ENCODE measurements at places on chromosomes 6 and 20.

GRCh38 chr6:151808371-151809241 lies 1.1 kb downstream of the ESR1 start:
- no peak for ATAC-seq

DNA sequence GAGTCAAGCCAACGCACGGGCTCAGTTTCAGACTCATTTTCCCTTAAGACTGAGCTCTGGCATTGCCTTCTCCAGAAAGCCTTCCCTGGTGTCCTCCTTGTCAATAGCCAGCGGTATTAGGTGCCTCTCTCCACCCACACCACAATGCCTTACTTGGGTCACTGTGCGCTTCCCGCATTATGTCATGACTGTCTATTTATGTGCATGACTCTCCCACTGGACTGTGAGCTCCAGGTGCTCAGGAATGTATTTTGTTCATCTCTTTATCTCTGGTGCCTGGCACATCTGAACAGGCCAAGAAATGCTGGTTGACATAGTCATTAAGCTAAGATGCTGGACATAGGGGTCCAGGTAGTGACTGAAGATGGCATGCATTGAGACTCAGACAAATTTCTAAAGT lies 42.7 kb downstream of the DAAM2 start:
- no peak for ATAC-seq

- ATAC-seq, result no peak
Observed at GRCh38 chr6:155985660-155986138, 530.1 kb upstream of the NOX3 start.

DNA sequence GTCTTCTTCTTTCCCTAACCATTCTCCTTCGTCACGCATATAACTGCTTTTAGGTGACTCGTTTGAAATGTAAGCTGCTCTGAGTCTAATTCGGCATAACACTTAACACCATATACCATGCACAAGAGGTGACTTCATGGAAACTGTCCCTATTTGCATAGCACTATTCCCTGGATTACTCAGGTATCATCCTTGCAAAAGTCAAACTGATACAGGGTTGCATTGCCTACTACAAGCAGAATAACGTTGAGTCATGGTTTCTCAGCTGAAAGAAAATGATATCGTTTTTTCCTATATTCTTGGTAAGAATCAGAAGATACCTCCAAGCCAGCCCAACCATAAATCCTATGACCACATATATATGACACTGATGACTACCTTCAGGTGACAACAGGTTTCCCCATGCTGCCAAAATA lies 227.5 kb downstream of the ATXN1 start:
- peak; percentile 96 for ATAC-seq

- ATAC-seq, result peak; percentile 2
Observed at GRCh38 chr6:107488875-107489635, 862 bp upstream of the SOBP start.

DNA sequence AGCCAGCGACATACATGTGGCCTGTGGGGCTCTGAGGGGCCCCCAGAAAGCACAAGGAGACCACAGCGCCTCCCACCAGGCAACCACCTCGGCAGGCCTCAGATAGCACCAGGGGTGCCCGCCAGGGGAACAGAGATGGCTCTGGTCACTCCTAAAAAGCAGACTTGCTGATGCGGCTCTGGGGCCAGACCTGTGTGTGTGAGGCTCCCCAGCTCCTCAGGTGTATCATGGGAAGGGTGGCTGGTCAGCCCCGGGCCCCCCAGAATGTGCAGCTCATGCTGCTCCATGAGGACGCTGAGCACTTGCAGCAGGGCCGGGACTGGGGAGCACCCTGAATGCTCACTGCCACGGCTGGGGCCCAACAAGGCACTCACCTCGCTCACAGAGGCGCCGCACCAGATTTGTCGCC lies 60.2 kb downstream of the PYGB start:
- no peak for ATAC-seq

GRCh38 chr20:35899064-35899463 lies 55.2 kb downstream of the SCAND1 start:
- ATAC-seq, result no peak

DNA sequence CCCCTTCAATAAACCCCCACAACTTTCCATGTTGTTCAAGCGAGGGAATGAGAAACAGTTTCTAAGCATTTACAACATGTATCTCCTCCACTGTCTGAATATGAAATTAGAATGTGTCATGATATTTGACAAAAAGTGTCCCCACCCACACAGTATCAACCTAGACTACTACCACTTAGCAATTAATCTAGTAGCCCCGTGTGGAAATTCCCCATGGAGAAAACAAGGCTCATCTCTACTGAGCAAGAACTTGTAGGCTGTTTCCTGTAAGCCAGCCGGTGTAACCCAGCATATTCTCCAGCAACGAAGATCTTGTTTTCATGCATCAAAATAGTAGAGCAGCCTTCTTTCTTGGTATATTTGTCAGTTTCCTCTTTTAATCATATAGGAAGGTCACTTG lies 115.0 kb downstream of the IRF4 start:
- peak; percentile 74 for ATAC-seq

DNA sequence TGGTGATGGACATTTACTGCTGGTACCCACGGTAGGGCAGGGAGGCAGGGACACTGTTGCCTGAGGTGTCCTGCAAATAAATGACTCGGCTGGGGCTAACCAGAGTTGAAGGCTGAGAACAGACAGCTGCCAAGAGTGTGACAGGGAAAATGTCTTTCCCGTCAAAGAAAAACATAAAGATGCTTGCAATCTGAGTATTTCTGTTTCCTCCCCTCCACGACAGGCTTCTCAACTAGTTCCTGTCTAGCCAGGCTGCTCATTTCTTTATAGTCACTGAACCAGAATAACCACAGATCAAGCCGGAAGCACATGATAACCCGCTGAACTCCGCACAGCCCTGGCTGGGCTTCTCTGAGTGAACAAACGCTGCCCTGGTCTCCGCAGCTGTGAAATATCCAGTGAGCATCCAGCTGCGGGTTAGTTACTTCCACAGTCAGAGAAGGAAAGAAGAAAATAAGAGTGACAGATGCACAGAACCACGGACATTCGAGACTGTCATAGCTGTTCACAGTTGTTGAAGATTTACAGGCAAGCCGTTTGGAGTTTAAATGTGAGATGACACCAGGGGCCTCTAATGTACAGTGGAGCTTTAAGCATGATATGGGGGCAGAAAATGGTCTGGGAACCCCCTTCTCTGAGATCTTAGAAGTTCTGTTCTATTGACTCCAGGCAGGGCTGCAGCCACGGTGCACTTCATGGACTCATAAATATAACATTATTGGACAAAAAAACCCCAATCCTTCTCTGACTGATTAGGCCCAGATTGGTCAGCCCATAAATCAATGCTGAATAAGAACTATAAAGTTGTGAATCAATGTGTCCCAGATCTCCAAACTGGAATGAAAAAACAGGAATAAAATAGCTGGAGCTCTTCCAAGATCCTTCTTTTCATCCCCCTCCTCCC lies 299.9 kb upstream of the SUPT3H start:
- ATAC-seq, result peak; percentile 75

DNA sequence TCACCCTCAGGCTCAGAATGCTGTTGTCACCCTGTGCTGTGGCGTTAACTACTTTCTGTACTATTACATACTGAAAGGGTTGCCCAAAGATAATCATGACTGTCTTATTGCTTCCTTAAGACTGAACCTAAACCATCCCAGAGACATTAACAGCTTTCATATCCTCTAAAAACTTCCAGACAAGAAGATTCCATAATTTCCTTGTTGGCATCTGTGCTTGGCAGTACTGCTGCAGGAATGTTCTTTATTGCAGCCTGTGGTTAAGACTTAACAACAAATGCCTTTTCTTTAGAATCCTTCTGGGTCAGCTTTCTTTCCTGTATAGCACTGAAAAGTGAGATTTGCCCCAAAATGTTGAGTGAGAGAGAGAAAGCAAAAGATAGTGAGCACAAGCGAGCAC lies 109.7 kb downstream of the GJA10 start:
- ATAC-seq, result no peak

- ATAC-seq, result no peak
Observed at GRCh38 chr6:70409216-70409615, 4.1 kb upstream of the FAM135A start.

DNA sequence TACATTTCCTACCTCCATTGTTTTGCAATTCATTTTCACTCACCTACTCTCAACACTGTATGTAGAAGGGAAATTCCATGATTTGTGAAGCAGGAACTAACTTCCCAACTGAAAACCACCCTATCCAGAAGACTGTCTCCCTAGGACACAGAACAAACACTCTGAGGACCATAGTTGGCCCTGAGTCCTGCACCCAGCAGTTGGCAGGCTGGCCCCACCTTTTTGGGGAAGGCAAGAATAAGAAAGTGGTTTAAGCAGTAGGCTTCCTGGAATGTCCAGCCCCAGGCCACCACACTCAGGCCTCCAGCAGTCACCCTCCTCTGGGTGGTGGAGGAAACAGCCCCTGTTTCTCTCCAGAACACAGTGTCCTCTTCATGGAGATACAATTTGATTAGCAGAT lies 258.8 kb downstream of the ARHGAP18 start:
- ATAC-seq, result no peak

GRCh38 chr20:35489717-35490116 lies 34.3 kb downstream of the CEP250 start:
- ATAC-seq, result no peak

DNA sequence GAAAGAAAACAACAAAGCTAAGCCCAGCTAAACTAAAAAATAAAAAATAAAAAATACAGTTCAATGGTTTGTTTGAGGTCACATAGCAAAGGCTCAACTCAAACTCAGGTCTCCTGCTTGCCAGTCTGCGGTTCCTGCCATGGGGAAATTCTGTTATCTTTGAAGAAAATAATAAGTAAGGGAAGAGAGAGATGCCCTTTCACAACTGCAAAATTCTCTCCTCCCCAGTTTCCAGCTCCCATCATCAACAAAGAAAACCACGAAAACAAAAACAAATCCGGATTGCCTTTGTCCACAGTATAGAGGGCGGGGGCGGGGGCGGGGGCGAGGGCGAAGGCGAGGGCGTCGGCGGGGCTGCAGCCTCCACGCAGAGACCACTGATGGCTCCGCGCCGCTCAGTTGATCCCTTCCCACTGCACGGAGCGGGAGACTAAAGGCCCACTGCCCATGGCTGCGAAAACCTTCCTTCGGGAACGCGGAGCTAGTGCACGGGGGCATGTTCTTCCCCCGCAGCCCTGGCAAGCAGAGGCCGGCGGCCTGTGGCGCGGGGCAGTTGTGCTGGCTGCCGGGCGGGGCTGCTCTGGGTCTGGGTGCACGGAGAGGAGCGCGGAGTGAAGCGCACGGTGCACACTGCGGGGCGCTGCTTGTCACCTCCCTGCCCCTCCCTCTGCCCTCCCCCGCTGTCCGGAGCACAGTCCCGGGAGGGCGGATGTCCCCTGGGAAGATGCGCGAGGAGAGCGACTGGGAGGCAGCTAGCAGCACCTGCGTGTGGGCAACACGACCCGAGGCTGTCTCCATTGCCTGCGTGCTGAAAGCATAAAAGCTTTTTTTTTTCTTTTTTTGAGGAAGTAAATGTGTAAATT lies 54.1 kb upstream of the TPD52L1 start:
- ATAC-seq, result no peak
